Activated CD8-positive, alpha-beta T cell treated with anti-CD3 and anti-CD28 coated beads for 36 hours (primary cell): ENCODE measurements at places on chromosomes 12 and 14.

DNA sequence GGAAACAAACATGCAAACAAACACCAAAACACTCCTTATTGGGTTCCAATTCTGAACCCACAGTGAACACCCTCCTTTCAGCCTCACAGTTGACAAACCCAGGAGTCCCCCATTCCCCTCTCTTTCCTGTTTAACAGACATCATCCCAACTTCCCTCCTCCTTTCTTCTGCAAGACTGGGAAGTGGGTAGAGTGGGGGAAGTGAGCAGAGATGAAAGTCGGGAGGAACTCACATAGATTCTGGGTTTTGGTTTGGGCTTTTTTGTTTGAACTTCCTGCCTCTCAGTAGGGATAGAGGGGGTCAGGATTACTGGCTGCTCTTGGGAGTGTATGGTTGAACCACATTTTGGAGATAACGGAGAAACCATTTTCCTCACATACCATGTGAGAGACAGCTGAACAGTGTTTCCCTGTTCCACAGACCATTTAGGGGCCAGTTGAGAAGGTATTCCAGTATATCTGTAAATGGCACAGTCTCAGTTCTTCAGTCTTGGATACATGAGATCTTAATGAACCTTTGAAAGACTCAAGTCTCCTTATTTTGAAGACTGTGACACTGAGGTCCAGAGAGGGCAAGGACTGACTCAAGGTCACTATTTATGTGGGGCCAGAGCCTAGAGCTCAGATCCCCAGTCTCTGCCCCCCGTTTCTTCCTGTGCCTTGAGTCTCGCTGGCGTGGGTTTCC is 3.9 kb upstream of the GPR84 start:
- no peak overlapping the region for H3K27ac ChIP-seq
- no peak for DNase-seq
- peak overlapping the region; percentile 7 for H3K4me3 ChIP-seq
- H3K4me1 ChIP-seq = peaks cover 44% of the 10 kb centered on the region
- H3K36me3 ChIP-seq = no peaks in the 10 kb centered on the region
- H3K27me3 ChIP-seq = peaks cover 3% of the 10 kb centered on the region

GRCh38 chr12:65953631-65954030 is 129.3 kb downstream of the HMGA2 start:
- H3K4me1 ChIP-seq = no peaks in the 10 kb centered on the region
- no peaks in the 10 kb centered on the region for H3K27me3 ChIP-seq
- DNase-seq = no peak
- no peak overlapping the region for H3K27ac ChIP-seq
- no peak overlapping the region for H3K4me3 ChIP-seq

GRCh38 chr12:80894179-80894578 is 43.6 kb downstream of the LIN7A start:
- no peaks in the 10 kb centered on the region for H3K36me3 ChIP-seq
- H3K27me3 ChIP-seq = no peaks in the 10 kb centered on the region

DNA sequence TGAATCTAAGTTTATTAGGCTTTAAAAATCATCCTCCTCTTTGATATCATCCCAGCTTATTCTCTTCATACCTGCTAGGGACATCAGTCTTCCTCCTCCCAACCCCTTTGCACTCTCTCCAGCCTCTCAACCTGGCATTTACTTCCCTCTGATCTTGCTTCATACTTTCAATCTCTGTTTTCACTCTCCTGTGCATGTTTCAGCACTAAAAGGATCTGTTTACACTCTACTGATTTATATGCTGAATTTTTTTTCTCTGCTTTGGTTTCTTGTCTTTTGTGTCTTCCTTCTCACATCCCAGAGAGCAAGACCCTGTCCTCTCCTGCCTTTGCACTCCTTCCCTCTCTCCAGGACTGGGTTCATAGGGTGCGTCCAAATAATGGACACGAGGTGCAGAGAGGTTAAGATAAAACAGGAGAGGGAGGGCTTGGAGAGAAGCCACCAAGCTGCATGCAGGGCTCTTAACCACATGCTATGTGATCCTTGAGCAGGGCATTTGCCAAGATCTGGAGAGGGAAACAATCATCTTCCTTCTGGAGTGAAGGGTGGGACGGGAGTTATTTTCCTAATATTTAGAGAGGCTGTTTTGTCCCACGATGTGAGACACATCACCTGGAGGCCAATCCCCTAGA is 3.0 kb upstream of the CISTR start:
- H3K36me3 ChIP-seq = no peaks in the 10 kb centered on the region
- no peak overlapping the region for H3K27ac ChIP-seq
- no peak for DNase-seq
- peaks cover 23% of the 10 kb centered on the region for H3K4me1 ChIP-seq

DNA sequence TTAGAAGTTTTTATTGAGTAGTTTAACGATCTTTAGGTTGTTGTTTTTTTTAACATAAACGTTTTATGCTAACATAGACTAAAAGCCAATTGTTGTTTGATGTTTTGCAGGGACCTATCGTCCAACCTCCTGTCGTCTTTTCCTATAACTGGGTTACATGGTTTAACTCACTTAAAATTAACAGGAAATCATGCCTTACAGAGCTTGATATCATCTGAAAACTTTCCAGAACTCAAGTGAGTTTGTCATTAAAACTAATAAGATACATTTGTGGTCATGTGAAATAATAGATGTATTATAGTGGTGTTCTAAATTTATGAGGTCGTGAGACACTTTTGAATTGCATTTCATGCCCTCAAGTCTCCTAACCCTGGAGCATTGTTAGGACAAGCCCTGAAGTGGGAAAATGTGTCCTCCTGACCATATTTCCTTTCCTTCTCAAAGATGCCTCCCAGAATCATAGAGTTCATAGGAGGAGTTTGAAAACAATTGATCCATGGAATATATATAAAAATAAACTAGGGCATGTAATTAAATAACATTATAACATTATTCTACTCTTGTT is 84.9 kb downstream of the ZFC3H1 start:
- no peaks in the 10 kb centered on the region for H3K36me3 ChIP-seq
- H3K4me3 ChIP-seq = no peak overlapping the region
- H3K27ac ChIP-seq = no peak overlapping the region
- DNase-seq = no peak
- H3K27me3 ChIP-seq = peaks cover 1% of the 10 kb centered on the region

GRCh38 chr12:38544330-38545066 is 227.9 kb downstream of the ALG10B start:
- no peaks in the 10 kb centered on the region for H3K4me1 ChIP-seq
- DNase-seq = no peak
- H3K27me3 ChIP-seq = no peaks in the 10 kb centered on the region
- no peak overlapping the region for H3K27ac ChIP-seq

DNA sequence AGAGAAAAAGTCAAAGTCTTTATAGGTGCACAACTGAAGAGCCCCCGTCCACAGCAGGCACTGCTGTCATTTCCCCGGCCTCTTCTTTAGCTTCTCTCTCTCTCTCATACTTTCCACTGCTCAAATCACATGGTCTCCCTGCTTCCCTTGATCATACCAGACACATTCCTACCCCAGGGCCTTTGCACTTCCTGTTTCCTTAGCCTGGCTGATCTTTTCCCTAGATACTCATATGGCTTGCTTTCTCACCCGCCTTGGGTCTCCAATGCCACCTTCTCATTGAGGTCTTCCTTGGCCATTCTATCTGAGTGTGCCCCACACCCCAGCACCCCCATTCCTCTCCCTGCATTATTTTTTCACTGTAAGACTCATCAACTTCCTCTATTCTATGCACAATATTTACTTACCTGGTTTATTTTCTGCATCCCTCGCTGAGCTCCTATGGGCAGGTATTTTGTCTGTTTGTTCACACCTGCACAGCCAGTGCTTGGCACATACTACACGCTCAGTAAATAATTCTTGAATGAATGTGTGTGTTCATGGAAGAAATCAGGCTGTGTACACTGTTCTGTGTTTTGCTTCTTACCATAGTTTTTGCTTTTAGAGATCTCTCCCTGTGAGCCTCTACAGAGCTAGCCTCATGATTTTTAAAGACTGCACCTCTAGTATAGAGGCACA is 31.9 kb downstream of the SERPINA1 start:
- no peak overlapping the region for H3K4me3 ChIP-seq
- no peak overlapping the region for H3K27ac ChIP-seq
- DNase-seq = no peak
- no peaks in the 10 kb centered on the region for H3K4me1 ChIP-seq

DNA sequence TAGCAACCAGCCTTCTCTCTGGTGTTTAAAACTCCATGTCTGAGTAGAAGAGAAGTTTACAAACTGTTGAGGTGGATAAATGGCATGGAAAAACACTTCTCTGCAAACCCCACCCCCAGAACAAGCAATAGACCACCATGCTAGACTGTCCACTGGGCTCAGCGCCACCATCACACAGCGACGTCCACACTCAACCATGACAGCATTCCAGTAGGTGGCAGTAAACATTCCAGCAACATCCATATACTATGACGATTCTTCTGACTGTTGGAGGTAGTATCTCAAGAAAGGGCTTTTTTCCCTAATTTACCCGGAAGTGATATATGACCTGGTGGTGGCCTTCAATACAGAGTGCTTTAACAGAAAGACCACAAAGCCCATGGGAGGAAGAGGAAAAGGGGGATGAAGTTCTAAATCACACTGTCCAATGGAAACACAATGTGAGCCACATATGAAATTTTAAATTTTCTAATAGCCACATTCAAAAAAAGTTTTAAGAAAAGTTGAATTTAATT is 152.2 kb downstream of the SLC15A4 start:
- no peak overlapping the region for H3K4me3 ChIP-seq
- no peak overlapping the region for H3K27ac ChIP-seq
- H3K27me3 ChIP-seq = no peaks in the 10 kb centered on the region
- DNase-seq = no peak
- no peaks in the 10 kb centered on the region for H3K36me3 ChIP-seq

- H3K27me3 ChIP-seq = no peaks in the 10 kb centered on the region
- DNase-seq = no peak
- no peaks in the 10 kb centered on the region for H3K36me3 ChIP-seq
- H3K27ac ChIP-seq = no peak overlapping the region
These were observed 225.3 kb upstream of the ATP2B1 start for GRCh38 chr12:89933911-89934310.

GRCh38 chr12:70590051-70590450 is 47.2 kb downstream of the PTPRB start:
- no peak overlapping the region for H3K27ac ChIP-seq
- no peak overlapping the region for H3K4me3 ChIP-seq

GRCh38 chr14:72752034-72752412 is 141.9 kb downstream of the DPF3 start:
- no peak overlapping the region for H3K4me3 ChIP-seq
- no peak for DNase-seq
- no peaks in the 10 kb centered on the region for H3K27me3 ChIP-seq
